Activated T-helper 2 cell treated with anti-CD3 and anti-CD28 coated beads, Interferon-gamma antibody, Interleukin-2, Interleukin-4, amounts not matched to agents 10 μg/mL and 5 μg/mL and 100 μg/mL, durations not matched to agents 14 hours and 24 hours and 36 hours (primary cell): ENCODE measurements at places on chromosomes 4 and X. TPM values are rescaled to one million over a fixed set of nuclear protein-coding genes. Genes with fewer than 3 reads are reported as not detected.
A peak's percentile ranks its signal among the peaks of the same experiment; 100 is the strongest.

GRCh38 chr4:165766976-165767375 is 106.1 kb upstream of the TLL1 start:
- H3K27me3 ChIP-seq = no peaks in the 10 kb centered on the region

DNA sequence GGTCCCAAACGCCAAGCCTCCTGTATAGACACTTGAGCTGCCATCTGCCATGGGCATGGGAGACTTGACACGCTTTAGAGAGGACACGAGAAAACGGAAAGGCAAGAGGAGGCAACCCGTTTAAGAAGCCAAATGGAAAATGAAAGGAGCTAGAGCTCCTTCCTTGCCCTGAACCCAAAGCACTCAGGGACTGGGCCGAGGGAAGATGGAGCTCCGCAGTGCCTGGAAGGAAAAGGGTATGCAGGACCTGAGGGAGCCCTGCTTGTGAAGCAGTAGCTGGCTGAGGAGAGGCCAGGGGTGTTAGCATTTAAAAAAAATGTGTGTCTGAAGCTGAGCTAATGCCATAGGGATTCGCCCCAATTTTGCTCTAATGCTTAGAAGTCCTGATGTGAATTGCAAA is 15.1 kb downstream of the MCF2 start:
- H3K36me3 ChIP-seq = no peaks in the 10 kb centered on the region
- H3K27ac ChIP-seq = no peak overlapping the region
- DNase-seq = no peak
- H3K27me3 ChIP-seq = peaks cover 24% of the 10 kb centered on the region
- no peak overlapping the region for H3K4me3 ChIP-seq
- H3K4me1 ChIP-seq = peaks cover 2% of the 10 kb centered on the region

GRCh38 chrX:68648960-68649359 is 1.5 kb downstream of the STARD8 start:
- H3K27ac ChIP-seq = no peak overlapping the region
- H3K36me3 ChIP-seq = no peaks in the 10 kb centered on the region
- no peak for DNase-seq
- H3K4me3 ChIP-seq = no peak overlapping the region
- peaks cover 9% of the 10 kb centered on the region for H3K27me3 ChIP-seq

- no peak for DNase-seq
- H3K27me3 ChIP-seq = no peaks in the 10 kb centered on the region
- H3K4me1 ChIP-seq = no peaks in the 10 kb centered on the region
Observed at GRCh38 chrX:264634-265455, 16.3 kb upstream of the PLCXD1 start.

Gene AMTN
- total RNA-seq = not detected in 2 replicates

GRCh38 chr4:44661940-44662622 is 10.7 kb upstream of the YIPF7 start:
- H3K36me3 ChIP-seq = no peaks in the 10 kb centered on the region
- no peak overlapping the region for H3K4me3 ChIP-seq
- DNase-seq = no peak
- H3K4me1 ChIP-seq = no peaks in the 10 kb centered on the region

Gene TRAM1L1
- 0.09 TPM in 1 of 2 replicates, not detected in the other for total RNA-seq

DNA sequence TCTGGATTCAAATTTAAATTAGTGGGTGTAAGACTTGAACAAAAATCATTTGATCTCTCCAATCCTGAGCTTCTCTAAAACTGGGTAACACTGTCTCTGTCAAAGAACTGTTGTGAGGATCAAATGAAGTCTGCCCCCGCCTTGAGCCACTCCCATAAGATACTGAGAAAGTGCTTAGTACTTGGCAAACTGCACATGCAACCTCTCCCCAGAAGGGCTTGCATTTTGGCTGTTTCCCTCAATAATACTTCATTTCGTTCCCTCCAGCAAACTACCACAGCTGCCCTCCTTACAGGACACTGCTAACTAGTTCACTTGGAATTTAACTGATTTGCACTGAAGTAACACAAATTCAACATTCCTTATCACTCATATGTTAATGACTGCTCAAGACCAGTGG is 79.8 kb downstream of the APBB2 start:
- DNase-seq = no peak
- no peak overlapping the region for H3K4me3 ChIP-seq
- no peak overlapping the region for H3K27ac ChIP-seq
- H3K36me3 ChIP-seq = no peaks in the 10 kb centered on the region
- no peaks in the 10 kb centered on the region for H3K4me1 ChIP-seq
- no peaks in the 10 kb centered on the region for H3K27me3 ChIP-seq

GRCh38 chr4:25142468-25142867 is 17.8 kb downstream of the SEPSECS start:
- H3K36me3 ChIP-seq = peaks cover 38% of the 10 kb centered on the region
- H3K4me3 ChIP-seq = no peak overlapping the region
- no peaks in the 10 kb centered on the region for H3K27me3 ChIP-seq
- DNase-seq = no peak

Gene FREM3
- total RNA-seq = not detected in 2 replicates

- H3K4me1 ChIP-seq = peaks cover 5% of the 10 kb centered on the region
- no peak for DNase-seq
- H3K27me3 ChIP-seq = no peaks in the 10 kb centered on the region
Observed at GRCh38 chrX:42149765-42150164, 226.4 kb upstream of the CASK start.

Gene SMARCAD1
- 38.9 and 41.8 TPM in 2 replicates for total RNA-seq

- H3K36me3 ChIP-seq = no peaks in the 10 kb centered on the region
- no peak overlapping the region for H3K4me3 ChIP-seq
- no peaks in the 10 kb centered on the region for H3K4me1 ChIP-seq
Observed at GRCh38 chrX:153628665-153629064, 18.3 kb upstream of the DUSP9 start.

DNA sequence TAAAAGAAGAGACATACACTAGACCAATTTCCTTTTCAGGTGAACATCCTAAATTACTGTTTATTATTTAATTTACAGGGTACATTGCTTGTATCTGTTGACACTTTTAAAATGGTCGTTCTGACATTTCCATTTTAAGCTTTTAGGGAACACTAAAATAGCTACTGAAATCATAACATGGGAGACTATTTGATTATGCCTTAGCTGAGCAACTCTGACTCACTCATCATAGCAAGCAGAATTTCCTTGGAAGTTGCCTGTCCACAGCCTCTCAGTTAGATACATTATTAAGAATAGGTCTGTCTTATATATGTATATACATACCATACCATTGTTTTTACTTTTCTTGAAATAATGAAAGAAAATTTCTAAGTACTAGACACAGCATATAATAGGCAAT is 22.0 kb downstream of the GUCY1B1 start:
- no peaks in the 10 kb centered on the region for H3K36me3 ChIP-seq
- H3K4me3 ChIP-seq = no peak overlapping the region
- no peaks in the 10 kb centered on the region for H3K4me1 ChIP-seq

Gene ARHGEF38
- total RNA-seq = not detected in 2 replicates

DNA sequence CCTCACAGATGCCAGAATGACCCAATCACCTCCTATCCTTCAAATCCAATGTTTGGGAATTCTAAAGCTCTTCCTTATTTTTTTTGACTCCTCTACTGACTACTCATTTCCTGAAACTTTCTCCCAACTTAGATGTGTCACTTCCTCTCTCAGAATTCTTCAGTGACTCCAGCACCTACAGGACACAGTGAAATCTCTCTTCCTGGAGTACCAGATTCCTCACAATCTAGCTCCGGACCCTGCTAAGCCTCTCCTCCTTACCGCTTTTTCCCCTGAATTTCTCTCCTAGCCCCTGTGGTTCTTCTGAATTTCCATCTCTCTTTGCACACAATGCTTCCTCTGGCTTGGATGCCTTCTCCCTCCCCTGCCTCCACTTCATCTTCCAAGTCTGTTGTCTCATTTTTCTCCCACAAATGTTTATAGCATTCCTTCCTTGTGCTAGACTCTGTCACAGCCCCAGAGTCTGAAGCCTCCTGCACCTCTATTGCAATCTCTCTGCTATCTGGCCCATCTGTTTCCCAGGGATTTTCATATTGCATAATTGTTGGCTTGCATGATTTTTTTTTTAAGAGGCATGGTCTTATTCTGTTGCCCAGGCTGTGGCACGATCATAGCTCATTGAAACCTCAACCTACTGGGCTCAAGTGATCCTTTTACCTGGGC is 80.1 kb downstream of the ANAPC4 start:
- H3K36me3 ChIP-seq = no peaks in the 10 kb centered on the region
- no peaks in the 10 kb centered on the region for H3K4me1 ChIP-seq
- no peak overlapping the region for H3K27ac ChIP-seq
- no peak overlapping the region for H3K4me3 ChIP-seq

GRCh38 chr4:54094451-54094850 is 5.5 kb upstream of the GSX2 start:
- no peak overlapping the region for H3K27ac ChIP-seq
- no peak overlapping the region for H3K4me3 ChIP-seq
- no peaks in the 10 kb centered on the region for H3K36me3 ChIP-seq
- peaks cover 89% of the 10 kb centered on the region for H3K27me3 ChIP-seq

DNA sequence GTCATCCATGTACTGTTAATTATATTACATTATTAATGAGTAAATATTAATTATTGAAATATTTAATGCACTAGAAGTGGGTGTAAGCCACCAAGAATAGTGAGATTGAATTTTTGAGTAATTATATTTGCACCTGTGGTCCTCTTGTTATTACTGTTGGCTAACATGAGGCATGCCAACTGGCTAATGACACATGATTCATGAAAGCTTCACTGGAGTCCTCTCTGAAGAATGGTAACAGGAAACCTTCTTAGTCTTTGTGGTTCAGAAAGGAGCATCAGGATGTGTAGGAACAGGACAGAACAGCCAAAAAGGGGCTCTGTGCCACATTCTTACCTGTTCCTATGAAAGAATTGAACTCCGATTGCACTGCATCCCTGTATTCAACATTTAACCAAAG is 65.2 kb downstream of the SLC4A4 start:
- H3K4me1 ChIP-seq = no peaks in the 10 kb centered on the region
- H3K36me3 ChIP-seq = no peaks in the 10 kb centered on the region
- no peak overlapping the region for H3K27ac ChIP-seq
- H3K4me3 ChIP-seq = no peak overlapping the region

- H3K4me1 ChIP-seq = peaks cover 11% of the 10 kb centered on the region
- peaks cover 30% of the 10 kb centered on the region for H3K36me3 ChIP-seq
- H3K27ac ChIP-seq = no peak overlapping the region
- H3K4me3 ChIP-seq = no peak overlapping the region
- DNase-seq = no peak
Observed at GRCh38 chr4:73193155-73193554, 65.4 kb downstream of the ANKRD17 start.

Gene FOXR2
- not detected in 2 replicates for total RNA-seq

- no peaks in the 10 kb centered on the region for H3K27me3 ChIP-seq
- no peaks in the 10 kb centered on the region for H3K4me1 ChIP-seq
- H3K4me3 ChIP-seq = no peak overlapping the region
- DNase-seq = no peak
- H3K36me3 ChIP-seq = peaks cover 56% of the 10 kb centered on the region
Observed at GRCh38 chrX:2340991-2341390, 159.8 kb downstream of the DHRSX start.

DNA sequence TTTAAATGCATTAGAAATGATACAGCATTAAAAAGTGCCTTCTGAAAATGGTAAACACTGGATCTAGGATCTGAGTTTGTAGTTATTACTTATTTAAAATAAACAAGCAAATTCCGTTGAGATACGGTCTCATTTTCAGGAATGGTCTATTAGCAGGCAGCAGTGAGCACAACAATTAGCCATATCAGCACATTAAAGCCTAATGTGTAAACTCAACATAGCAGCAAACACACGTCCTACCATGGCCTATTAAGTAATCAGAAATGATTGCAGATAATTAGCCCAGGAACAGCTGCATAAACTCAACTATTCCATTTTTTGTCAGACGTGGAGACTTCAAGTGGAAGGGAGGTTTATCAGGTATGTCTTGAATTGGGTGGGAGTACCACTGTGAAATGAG is 61.8 kb downstream of the NEIL3 start:
- no peak for DNase-seq
- peaks cover 13% of the 10 kb centered on the region for H3K27me3 ChIP-seq
- H3K4me1 ChIP-seq = peaks cover 11% of the 10 kb centered on the region

GRCh38 chrX:64265265-64265664 is 34.9 kb upstream of the ASB12 start:
- H3K27ac ChIP-seq = no peak overlapping the region
- no peaks in the 10 kb centered on the region for H3K27me3 ChIP-seq
- no peak overlapping the region for H3K4me3 ChIP-seq
- no peak for DNase-seq
- peaks cover 5% of the 10 kb centered on the region for H3K36me3 ChIP-seq

DNA sequence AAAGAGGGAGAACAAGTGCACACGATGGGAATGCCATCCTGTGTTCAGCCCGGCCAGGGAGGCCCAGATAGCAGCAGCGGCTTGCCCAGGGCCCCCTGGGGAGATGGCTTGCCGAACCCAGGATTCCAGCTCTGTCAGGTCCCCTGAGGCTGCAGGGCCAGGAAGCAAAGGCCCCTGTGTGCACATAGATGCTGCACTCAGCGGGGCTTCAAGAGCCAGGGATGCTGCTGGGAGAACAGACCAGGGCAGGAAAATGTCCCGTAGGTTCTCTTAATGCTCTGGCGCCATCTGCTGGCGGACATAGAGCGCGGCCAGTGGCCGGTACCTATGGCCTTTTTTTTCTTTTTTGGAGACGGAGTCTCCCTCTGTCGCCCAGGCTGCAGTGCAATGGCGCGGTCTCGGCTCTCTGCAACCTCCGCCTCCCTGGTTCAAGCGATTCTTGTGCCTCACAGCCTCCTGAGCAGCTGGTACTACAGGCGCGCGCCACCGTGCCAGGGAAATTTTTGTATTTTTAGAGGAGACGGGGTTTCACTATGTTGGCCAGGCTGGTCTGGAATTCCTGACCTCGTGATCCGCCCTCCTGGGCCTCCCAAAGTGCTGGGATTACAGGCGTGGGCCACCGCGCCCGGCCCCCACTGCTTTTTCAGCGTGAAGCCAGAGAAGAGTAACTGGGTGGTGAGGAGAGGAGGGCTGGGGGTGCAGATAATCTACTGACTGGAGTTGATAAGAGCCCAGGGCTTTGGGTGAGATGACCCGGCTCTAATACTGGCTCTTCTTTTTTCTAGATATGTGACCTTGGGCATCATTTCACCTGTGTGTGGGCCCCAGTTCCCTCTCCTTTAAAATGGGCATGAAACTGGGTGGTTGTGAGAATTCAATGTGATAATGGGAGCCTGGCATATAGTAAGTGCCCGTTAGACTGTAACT is 22.5 kb downstream of the MED28 start:
- DNase-seq = peak; percentile 55
- H3K4me1 ChIP-seq = no peaks in the 10 kb centered on the region
- no peak overlapping the region for H3K27ac ChIP-seq
- no peak overlapping the region for H3K4me3 ChIP-seq
- H3K27me3 ChIP-seq = no peaks in the 10 kb centered on the region

Gene TLL1
- not detected in 2 replicates for total RNA-seq

Gene VEGFD
- total RNA-seq = not detected in 2 replicates

Gene C4orf17
- total RNA-seq = not detected in 2 replicates

DNA sequence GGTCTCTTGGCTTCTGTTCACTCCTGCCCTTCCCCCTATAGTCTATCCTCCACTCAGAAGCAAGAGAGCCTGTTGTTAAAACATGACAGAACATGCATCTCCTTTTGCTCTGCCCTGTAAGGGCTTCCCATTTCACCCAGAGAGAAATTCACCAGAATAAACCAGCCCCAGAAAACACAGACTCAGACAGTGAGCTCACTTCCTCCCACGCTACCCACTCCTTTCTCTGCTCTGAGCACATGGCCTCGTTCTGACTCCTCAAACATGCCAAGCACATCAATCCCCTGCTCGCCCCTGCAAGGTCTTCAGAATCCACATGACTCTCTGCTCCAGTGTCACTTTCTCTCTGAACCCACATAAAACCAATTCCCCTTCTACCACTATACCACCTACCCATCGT is 50.4 kb downstream of the MID1 start:
- DNase-seq = no peak
- H3K4me1 ChIP-seq = no peaks in the 10 kb centered on the region
- no peak overlapping the region for H3K4me3 ChIP-seq
- H3K36me3 ChIP-seq = no peaks in the 10 kb centered on the region
- no peaks in the 10 kb centered on the region for H3K27me3 ChIP-seq
- no peak overlapping the region for H3K27ac ChIP-seq
